ENCODE measurements at places on chromosomes 4 and X.

GRCh38 chr4:54318904-54319303, 89.8 kb downstream of the PDGFRA start:
- DNase-seq = no peak

DNA sequence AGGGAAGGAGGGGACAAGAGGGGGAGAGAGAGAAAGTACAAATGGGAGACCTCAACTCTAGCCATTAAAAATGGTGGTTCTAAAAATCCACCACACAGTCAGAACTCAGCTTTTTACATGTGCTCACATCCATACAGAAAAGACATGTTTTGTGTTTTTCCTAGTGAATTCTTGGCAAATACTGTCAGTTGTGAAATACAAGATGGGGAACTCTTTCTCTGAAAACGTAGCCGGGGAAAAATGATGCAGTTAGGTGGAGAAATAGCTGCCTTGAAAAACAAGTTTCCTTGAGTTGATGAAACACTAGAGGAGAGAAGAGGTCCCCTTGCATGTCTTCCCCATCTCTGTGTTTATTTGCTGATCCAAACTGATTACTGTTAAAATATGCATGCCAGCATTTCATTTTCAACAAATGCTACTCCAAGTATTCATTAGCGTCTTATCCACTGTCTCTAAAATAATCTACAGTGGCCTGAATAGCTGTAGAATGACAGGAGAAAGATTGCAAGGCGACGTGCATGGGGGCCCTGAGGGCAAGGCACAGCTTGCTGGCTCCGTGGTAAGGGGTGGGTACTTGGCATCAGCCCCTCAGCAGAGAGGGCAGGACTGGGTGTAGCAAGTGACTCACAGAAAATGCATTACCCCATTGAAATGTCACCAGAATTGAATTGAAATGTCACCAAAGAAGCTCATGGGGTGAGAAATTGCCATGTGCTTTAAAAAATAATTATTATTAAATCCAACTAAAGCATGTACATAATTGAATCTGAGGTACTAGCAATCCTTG, 48.1 kb upstream of the TBL1X start:
- DNase-seq = no peak

- DNase-seq = no peak
These were observed 36.6 kb downstream of the FHL1 start for GRCh38 chrX:136183917-136184316.

DNA sequence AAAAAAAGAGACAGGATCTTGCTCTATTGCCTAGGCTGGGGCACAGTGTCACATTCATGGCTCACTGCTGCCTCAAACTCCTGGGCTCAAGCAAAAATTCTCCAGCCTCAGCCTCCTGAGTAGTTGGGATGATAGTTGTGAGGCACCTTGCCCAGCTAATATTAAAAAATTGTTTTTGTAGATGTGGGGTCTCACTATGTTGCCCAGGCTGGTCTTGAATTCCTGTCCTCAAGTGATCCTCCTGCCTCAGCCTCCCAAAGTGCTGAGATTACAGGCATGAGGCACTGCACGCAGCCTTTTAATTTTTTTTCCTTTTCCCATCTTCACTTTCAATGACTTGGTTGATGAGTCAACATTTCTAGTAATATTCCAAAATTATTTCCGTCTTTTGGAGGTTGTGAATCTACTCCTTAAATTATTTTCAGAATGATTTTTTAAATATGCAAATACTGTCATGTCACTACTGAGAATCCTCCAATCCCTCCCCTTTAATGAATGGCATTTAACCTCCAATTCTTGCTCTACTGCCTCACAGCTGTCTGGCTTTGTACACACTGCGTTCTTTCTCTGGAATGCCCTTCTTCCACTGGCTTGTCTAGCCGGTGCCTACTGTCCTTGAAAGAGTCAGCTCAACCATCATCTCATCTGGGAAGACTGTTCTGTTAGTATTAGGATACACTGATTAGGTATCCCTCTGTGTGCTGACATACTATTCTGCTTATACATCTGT, 27.5 kb upstream of the DCTD start:
- DNase-seq = no peak

- no peak for DNase-seq
These were observed 32.9 kb upstream of the GPR78 start for GRCh38 chr4:8547108-8547911.

DNA sequence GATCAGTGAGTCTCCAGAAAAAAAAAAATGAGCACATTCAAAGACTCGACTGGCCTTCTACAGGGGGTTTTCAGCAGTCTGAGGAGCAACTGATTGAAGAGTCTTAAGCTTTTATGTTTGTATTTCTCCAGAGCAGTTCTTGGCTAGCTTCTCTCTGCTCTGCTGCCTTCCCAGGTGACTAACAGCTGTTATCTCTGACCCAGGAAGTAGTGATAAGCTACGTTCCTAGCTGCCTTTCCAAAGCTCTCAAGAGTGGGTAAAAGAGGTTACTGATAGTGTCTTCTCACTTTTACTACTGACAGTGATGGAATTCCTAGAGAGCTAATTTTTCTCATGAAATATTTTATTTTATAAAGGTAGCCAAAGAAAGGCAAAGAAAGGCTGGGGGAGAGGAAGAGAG, 66.6 kb downstream of the ENOX2 start:
- no peak for DNase-seq

- DNase-seq = no peak
These were observed 73.2 kb upstream of the UCP1 start for GRCh38 chr4:140641789-140642439.
